ENCODE measurements at places on chromosomes 1 and 21.

DNA sequence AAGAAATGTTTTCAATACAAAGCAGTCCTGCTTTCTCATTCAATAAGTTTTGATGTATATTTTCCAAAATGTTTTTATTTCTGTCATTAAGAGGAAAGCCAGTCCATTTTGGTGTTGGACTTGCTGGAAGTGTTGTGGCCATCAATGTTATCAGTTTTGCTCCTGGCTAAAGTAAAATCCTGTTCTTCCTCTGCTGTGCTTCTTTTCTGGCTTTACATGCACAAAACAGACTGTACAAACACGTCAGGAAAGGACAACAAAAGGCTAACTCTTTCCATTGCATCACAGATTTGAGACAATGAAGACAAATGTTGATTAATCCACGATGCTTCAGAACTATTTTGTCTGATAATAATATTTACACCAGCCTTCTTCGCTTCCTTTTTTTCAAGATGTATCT, 735.4 kb downstream of the LTN1 start:
- DNase-seq = no peak

GRCh38 chr21:41055266-41055665, 112.7 kb upstream of the BACE2 start:
- DNase-seq = no peak

- no peak for DNase-seq
These were observed 124.0 kb upstream of the SPATA6 start for GRCh38 chr1:48596046-48596445.

DNA sequence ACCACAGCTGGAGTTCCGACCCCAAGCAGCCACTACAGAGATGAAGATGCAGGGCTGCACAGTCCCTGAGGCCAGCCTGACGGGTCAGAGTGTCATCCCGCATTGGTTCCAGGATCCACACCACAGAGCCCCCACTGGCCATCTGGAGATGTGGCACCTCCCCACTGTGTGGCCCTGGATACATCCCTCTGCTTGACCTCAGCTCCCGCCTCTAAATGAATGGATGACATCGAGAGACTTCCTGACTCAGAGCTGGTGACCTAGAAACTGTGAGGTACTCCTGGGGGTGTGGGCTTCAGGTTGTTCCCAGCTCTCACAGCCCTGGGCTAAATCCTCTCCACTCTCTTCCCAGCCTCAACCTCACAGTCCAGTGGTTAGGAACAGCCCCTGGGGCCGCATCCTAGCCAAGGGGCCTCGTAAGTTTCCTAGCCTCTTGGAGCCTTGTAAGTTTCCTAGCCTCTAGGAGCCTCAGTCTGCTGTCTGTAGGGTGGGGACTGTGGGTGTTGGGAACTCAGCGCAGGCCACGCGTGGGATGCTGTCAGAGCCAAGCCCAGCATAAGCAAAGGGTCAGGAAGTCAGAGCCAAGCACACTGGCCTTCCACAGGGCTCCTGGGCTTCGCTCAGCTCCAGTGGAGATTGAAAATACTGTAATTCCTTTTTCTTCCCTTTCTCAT, 87.5 kb upstream of the RUNX3 start:
- no peak for DNase-seq

DNA sequence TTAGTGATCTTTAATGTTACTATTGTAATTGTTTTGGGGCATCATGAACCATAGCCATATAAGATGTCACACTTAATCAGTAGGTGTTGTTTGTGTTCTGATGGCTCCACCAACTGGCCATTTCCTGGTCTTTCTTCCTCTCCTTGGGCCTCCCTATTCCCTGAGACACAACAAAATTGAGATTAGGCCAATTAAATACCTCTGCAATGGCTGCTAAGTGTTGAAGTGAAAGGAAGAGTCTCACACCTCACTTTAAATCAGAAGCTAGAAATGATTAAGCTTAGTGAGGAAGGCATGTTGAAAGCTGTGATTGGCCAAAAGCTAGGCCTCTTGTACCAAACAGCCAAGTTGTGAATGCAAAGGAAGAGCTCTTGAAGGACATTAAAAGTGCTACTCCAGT, 30.7 kb downstream of the PPP2R5A start:
- DNase-seq = no peak
